ENCODE measurements at places on chromosomes 1 and 21.

DNA sequence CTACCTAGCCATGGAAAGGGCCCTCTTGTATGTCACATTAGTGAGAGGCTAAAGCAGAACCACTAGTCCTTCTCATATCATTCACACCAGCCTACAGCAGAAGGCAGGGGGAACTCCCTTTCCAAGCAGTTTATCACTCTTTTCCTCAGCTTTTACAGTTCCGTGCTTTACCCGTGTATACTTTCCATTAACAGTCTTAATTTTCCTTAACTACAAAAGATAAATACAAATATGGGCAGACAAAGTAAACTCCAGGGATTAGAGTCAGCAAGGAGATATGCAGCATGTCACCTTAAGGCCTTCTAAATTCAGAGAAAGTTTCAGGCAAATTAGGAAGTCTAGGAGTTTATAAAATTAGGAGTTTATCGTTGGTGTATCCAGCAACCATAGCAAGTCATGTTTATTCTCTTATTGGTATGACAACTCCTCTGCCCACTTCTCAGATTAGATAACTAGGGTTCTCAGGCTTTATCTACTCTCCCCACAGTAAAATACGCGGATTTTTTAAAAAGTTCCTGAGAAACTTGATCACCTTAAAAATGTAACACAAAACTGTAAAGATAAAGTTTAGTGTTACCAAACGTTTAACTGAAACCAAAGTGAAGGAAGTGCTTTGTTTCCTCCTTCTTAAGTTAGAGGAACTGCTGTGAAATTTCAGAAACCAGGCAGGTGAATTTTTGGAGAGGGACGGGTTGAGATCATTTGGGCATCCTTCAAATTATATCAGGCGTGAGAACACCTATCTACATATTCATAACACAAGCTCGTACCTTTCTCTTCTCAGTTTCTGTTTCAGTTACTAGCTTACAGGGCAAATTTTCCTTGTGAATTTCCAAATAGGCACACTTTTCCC, 42.7 kb upstream of the SLC19A2 start:
- no peak for DNase-seq

DNA sequence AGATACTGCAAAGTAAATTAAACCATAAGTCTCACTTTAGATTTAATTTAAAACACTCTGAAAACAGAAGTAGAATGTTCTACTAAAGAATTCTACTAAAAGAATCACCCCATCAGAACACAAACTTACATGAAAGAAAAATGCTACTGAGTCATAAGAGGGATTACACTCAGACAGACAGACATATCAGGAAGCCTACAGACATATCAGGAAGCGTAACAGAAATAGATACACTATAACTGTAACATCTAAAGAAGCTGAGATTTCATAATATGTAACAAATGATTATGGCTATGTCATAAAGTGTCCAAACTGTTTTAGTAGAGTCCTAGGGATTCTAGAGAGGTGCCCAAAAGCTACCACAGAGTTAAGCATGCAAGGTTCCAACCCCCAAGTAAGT, 23.9 kb downstream of the FOXJ3 start:
- no peak for DNase-seq

GRCh38 chr1:35454616-35455015, 102.6 kb downstream of the KIAA0319L start:
- DNase-seq: no peak

DNA sequence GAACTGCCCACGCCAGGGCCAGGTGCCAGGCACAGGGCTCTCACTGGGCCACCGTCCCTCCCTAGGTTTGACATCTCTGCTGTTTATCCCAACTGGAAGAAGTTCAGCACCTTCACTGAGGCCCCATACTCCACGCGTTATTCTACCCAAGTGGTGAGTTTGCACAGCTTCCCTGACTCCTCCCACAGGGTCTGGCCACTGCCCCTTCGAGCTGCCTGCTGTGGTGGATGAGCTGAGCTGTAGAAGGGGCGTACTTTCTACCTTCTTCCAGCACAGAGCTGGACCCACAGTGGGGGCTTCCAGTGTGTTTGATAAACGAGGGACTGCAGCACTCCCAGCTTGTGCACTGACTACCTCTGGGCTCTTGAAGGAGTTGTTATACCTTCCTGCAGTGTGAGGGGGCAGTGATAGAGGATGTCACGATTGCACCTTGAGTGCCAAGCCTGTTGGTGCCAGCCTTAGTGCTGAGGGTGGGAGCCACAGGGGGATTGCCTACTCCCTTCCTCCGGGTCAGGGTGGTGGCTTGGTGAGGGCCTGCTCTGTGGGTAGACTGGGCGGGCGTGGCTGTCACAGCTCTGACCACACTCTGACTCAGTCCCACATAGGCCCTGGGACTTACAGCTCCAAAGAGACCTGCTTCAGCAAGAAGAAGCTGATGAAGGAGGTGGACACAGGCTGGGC, 5.9 kb upstream of the TTC22 start:
- no peak for DNase-seq

- DNase-seq: no peak
These were observed 1.5 kb downstream of the STYXL2 start for GRCh38 chr1:167095368-167095767.

DNA sequence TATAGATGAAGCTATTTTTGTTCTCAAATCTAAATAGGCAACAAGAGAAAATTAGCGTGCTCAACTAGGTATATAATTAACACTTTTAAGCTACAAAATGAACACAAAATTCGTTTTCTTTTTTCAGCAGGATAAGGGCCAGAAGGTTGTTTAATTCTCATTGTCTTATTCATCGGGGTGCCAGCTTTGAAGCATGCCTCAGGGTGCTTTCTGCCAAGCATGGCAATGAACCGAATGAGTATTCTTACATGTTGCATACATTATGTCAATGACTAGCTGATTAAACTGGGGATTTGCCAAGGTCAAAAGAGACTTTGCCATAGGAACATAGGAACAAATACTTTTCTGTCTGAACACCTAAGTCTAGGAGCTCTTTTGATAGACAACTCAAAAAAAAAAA, 102.0 kb upstream of the MAP1LC3C start:
- DNase-seq: no peak

GRCh38 chr1:174215766-174216165, 56.4 kb downstream of the RABGAP1L start:
- no peak for DNase-seq

- DNase-seq: no peak
These were observed 156.5 kb downstream of the EIF4G3 start for GRCh38 chr1:21020151-21020550.

DNA sequence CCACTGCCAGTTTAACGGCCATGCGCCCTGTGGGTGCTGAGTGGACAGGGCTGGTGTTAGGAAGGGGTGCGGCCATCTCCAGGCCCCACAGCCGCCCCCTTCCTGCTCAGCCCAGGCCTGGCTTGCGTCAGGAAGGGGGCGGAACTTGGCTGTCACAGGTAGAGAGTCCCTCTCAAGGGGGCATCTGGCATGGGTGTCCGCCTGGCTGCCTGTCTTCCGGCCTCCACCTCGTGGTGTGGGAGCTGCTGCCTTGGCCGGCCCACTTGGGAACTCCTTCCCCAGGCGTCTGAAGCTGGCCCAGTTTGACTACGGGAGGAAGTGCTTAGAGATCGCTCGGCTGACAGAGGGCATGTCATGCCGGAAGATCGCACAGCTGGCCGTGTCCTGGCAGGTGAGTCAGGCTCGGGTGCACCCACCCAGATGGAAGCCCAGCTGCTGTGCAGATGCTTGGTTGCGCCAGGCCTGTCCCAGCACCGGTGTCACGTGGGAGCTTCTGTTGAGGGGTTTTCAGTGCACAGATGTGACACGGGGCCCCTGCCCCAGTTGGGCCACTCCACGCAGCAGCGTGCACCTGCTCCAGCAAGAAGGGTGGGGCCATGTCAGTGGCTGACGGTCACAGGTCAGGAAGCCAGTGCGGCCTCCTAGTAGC, 9.1 kb upstream of the ATAD3B start:
- no peak for DNase-seq

DNA sequence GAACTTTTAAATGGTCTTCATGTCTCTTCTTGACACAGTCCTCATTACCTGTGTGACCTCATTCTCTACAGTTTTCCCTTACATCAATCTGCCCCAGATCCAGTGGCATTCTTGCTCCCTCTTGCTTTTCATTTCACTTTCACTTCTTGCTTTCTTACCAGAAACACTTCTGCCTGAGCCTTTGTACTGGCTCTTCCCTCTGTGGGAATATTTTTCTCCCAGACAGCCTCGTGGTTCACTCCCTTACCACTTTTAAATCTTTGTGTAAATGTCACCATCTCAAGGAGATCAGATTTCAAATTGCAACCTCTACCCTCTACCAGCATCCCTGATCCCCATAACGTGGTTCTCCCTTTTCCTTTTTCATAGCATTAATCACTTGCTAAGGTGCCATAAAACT, 73.2 kb downstream of the DISC1 start:
- no peak for DNase-seq

GRCh38 chr1:12464598-12465056, 153.4 kb downstream of the DHRS3 start:
- DNase-seq: no peak

DNA sequence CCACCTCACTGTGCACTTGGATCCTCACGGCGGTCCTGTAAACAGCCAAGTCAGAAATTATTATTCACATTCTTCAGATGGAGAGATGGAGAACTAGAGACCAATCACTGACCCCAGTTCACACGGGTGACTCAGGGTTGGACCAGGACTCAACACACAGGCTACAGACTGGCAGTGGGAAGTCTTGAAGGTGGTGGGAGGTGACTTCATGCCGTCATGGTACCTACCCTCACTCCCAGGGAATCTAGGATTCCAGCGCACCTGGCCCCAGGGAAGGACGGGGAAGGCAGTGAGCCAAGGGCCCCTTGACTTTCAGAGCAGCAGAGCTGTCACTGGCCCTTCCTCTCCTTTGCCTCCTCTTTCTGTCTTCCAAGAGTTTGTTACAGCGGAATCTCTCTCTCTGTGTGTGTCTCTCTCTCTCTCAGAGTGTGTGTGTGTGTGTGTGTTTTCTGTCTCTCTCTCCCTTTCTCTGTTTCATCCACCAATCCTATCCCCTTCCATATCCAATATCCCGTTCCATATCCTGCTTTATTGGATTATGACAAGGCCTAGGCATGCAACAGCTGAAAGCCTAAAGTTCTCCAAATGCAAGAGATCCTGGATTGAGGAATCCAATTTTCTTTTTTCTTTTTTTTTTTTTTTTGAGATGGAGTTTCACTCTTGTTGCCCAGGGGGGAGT, 11.7 kb downstream of the OPTC start:
- DNase-seq: no peak

- no peak for DNase-seq
These were observed 38.6 kb downstream of the RNF11 start for GRCh38 chr1:51274676-51275075.

GRCh38 chr1:25026730-25027450, 96.8 kb upstream of the RUNX3 start:
- no peak for DNase-seq

DNA sequence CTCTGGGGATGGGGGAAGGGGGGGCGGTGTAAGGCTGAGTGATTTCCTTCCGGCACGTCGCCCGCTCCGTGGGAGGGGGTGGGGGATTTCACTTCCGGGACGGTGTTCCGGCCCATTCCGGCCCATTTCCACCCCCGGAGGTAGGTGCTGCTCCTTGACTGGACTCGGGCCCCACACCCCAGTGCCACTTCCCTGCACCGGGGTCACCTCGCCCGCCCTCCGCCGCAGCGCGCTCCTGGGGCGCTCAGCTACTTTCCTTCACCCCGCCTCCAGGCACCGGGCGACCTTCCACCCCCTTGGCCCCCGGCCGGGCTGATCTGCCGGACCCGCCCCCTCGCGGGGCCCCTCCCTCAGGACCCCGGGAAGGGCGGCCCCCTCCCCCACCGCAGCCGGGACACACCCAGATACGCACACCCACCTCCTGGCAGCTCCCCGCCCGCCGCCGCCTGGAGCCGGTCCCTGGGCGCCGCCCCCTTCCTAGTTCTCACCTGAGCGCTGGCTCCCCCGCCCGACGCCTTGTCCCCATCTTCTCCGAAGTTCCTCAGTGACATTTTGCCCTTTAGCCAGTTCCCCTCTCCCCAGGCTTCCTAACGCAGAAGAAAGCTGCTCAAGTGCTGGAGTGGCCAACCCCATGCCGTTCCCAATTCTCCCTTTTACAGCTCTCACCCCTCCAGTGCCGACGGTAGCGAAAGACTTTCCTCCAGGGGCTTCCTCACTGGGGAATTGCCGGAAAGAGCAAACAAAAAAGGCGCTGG, at the start of gene ZBTB37:
Gene ZBTB37 (plus strand): TSS at position 115 of the 755 bp plus-strand sequence. CDS start 1,846 bp downstream, outside the sequence.
- peak; percentile 76 for DNase-seq

DNA sequence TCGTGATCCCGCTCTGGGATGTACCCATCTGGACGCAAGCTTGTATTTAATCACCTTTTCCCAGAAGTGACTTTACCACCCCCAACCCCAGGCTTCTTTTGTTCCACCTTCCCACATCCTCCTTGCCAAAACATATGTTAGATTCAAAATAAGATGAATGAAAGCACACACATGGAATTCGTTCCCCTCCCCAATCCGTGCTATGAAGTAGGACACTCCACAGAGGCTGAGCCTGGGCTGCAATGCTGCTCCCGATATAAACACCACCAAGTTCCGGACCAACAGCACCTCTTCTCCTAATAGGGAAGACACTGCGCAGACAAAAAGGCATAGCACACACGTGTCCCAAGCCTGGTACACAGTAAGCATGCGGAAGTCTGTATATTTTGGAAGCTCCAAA, 86.1 kb downstream of the CLSTN1 start:
- no peak for DNase-seq

DNA sequence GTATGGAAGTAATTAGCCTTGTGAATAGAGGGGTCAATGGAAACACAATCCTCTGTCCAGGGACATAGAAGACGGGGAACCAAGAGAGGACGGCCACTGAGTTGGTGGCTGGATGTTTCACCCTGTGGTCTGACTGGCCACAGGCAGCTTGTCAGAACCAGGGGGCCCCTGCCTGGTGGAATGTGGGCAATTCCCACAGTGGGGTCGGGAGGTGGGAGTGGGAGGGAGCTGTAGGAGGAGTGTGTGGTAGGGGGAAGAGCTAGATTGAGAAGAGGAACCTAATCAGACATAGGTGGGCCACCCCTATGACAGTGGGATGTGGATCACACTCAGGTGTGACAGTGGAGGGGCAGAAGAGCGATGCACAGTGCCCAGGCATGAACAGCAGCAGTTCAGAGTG, 31.3 kb downstream of the TRIM62 start:
- DNase-seq: no peak

GRCh38 chr1:80018348-80018747, 1011.8 kb upstream of the ADGRL4 start:
- DNase-seq: no peak

DNA sequence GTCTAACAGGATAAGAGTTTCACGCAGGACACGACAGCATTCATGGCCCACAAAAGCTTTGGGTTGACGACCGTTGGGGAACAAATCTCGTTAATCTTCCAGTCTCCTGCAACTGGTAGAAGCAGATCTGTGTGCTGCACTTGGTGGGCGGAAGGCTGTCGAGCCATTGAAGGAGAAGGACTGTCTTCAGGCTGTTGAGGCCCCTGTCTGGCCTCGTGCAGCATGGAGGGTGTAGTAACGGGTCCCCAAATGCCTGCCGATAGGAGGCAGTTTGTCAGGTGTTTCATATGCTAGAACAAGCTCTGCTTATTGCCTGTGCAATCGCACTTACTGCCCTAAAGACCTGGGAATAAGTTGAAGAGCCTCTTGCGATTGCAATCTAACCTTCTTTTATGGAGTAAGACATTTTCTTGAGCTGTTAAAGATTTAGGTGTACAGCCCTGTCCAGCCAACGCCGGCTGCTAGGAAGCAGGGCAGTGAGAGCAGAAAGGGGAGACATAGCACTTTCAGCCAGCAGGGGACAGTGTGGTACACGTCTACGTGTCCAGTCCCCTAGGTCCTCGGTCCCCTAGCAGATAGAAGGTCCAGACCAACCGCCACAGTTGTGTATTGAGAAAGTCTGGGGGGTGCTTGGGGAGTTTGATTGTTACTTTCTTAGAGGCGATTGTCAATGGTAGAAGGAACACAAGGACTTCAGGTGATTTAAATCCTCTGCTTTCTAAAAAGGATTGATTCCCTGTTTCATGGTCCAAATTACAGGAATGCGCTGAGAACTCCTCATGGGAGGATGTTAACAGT, 102.3 kb upstream of the TMPRSS2 start:
- DNase-seq: no peak

All from NCI-H1694 (cell line).